Heart right ventricle (tissue), 16 donors: ENCODE measurements at places on chromosomes 16 and 17.

GRCh38 chr16:2816751-2817339, at the start of gene PRSS21:
PRSS21 (plus strand) TSS chr16:2817237; CDS start chr16:2817269, 32 bp downstream.
- DNase-seq, result no peak

- DNase-seq, result no peak
These were observed 29.5 kb downstream of the DRC3 start for GRCh38 chr17:18002171-18002570.

DNA sequence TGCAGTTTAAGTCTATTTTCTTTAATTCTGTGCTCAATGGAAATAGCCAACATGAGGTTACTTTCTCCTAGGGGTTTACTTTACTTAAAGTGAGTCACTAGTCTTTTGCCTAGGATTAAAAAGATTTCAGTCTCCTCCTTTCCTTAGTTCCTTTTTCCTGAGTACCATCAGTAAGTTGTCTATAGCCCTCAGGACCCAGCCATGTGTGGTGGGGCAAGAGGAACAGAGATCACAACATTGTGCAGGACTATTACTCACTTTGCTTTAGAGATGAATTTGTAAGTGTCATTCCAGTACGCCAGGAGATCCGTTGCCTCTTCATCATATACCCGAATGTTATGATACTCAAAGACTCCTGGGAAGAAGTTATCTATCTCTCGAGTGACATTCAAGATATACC, 27.7 kb upstream of the CORO6 start:
- DNase-seq, result no peak

- DNase-seq, result no peak
These were observed 341 bp downstream of the PCYT2 start for GRCh38 chr17:81910840-81911276.

GRCh38 chr16:70746708-70747424, 54.1 kb downstream of the VAC14 start:
- DNase-seq, result peak; percentile 79

- no peak for DNase-seq
These were observed 7.0 kb upstream of the MYH8 start for GRCh38 chr17:10428781-10429180.

GRCh38 chr16:22428654-22429053, 54.2 kb upstream of the CDR2 start:
- DNase-seq, result peak; percentile 56

GRCh38 chr17:47978324-47978723, 7.4 kb downstream of the CDK5RAP3 start:
- DNase-seq, result peak; percentile 42

DNA sequence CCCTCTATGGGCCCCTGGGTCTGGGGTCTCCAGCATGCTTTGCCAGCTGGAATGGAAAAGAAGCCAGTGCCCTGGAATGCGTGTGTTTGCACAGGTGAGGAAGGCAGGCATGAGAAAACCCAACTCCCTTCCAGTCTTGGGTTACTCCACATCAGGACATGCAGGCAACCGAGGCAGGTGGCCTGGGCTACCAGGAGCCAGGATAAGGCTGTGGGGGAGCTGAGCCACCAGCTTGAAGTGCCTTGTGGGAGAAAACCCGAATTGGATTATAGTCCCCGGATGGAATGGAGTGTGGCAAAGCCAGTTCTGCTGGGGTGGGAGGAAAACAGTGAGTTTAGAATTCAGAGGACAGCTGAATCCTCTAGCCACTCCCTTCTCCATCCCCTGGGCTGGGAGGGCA, 7.2 kb downstream of the SRCIN1 start:
- no peak for DNase-seq

- DNase-seq, result no peak
These were observed 16.1 kb downstream of the PLK1 start for GRCh38 chr16:23694644-23695373.

DNA sequence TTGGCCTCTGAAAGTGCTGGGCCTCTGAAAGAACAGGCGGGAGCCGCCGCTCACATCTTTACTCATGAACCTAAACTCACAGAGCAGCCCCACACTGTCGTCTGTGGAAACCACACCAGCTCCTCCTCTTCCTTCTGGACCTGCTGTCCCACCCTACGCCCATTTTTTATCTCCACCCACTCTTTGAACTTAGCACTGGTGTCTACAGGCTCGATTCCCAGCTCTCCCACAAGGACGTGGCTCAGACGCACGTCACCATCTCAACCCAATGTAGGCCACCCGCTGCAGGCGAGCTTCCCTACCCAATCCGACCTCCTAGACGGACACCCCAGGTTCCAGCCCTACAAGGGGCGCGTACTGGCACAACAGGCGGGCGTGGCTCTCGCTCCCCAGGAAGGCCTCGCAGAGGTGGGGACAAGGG, 62.2 kb downstream of the NXN start:
- peak; percentile 28 for DNase-seq

DNA sequence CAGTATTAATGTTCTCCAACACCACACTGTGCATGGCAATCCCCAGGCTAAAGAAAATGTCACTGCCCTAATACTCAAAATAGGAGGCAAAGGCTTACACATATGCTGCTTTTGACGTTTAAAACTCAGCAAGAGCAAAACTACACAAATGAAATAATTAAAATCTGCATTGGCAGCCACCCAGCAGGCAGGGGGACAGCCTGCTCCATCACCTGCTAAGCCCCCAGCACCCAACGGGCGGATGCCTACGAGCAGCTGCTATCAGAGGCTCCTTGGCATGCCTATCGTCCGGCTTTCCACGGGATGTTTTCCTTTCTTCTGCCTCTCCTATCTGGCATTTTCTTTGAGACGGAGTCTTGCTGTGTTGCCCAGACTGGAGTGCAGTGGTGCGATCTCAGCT, 337.5 kb downstream of the SOX9 start:
- DNase-seq, result no peak

GRCh38 chr17:12664894-12665262, 812 bp upstream of the MYOCD start:
- no peak for DNase-seq

DNA sequence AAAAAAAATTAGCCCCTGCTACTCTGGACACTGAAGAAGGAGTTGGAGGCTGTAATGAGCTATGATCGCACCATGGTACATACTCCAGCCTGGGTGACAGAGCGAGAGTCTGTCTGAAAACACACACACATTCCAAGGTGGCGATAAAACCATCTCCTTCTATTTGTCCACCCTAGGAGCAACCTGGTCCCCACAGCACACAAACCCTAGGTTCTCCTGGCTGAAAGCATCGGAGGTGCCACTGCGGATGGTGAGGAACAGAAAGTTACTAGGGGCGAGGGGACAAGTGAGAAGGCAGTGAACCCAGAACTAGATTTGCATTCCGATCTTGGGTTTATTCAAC, 1.4 kb upstream of the ECI1 start:
- no peak for DNase-seq

DNA sequence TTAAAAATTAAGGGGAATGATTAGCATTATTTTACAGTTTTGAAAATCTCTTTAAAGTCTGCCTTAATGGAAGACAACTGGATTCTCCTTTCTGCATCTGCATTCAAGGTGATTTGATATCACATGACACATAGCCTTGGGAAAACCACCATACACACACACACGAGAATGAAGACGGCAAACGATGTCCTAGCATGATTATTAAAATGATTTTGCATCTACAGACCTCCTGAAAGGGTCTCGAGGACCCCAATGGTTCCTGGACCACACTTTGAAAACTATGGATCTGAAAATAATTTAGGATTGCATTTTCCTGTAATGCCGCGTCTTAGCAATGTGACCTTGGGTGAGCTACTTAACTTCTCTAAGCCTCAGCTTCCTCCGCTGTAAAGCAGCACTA, 11.8 kb upstream of the CHST4 start:
- no peak for DNase-seq

GRCh38 chr17:36749493-36749892, 148.1 kb downstream of the MRM1 start:
- no peak for DNase-seq

GRCh38 chr16:58837950-58838349, 103.8 kb upstream of the GOT2 start:
- DNase-seq, result no peak

DNA sequence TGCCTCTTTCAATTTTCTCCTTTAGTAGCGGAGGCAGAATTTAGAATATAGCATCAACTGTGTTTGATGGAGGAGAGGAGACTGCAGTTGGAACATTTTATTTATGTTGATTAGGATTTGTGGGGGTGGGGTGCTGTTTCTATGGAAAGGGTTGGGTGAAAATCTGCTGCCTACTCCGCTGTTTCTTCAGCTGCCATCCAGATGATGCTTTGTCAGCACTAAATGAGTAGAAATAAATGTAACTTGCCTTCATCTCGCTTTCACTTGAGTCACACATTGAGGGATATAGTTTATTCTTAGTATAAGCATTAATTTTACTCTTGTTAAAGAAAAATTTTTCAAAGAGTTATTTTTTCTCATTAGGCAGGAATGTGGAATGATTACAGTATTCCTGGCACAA, 42.1 kb downstream of the ABHD15 start:
- no peak for DNase-seq

DNA sequence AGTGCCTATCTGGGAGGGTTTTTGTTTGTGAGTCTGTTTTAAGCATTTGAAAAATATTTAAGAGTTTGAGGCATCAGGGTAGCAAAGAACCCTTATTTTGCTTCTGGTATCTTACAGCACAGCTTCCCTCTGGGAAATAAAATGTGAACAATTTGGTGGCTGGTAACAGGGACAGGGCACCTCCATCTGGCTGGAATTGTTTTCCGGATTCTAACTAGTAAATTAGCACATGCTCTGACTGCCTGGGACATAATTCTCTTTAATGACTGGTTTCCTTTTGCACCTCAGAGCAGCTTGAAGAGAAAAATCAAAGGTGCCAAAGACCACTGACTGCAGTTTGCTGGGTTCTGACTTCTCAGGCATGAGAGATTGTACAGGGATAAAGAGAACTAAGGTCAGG, 469.1 kb downstream of the GRIN2A start:
- DNase-seq, result no peak

DNA sequence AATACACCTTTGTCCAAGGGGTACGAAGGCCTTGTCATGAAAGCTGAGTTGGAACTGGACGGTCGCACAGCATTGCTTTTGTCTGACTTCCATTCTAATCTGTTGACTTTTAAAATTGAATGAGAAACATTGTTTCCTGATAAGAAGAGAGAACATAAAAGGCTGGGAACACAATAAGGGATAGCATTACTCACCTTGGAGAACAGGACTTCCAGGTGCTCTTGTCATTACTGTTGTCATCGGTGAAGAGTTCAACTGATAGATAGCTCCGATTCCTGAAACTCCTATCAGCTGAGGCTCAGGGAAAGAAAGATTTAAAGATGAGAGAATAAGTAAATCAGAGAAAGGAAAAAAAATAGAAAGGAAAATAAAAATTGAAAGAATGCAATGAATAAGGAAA, 351.1 kb downstream of the KCNJ2 start:
- DNase-seq, result no peak

- DNase-seq, result no peak
These were observed 54.9 kb downstream of the SIAH1 start for GRCh38 chr16:48330189-48330840.

- no peak for DNase-seq
These were observed at the start of gene CMTM1 for GRCh38 chr16:66566051-66566901. CMTM1 (plus strand) TSS chr16:66566439; CDS start chr16:66566514, 75 bp downstream.

GRCh38 chr16:31507617-31507928, 618 bp downstream of the RUSF1 start:
- DNase-seq, result no peak
